ENCODE measurements at places on chromosomes 2 and 18.

GRCh38 chr2:179141206-179141605, 91.3 kb upstream of the CCDC141 start:
- no peak overlapping the region for H3K4me3 ChIP-seq
- H3K36me3 ChIP-seq, result no peaks in the 10 kb centered on the region
- no peaks in the 10 kb centered on the region for H3K4me1 ChIP-seq
- DNase-seq, result no peak
- no peaks in the 10 kb centered on the region for H3K27me3 ChIP-seq

DNA sequence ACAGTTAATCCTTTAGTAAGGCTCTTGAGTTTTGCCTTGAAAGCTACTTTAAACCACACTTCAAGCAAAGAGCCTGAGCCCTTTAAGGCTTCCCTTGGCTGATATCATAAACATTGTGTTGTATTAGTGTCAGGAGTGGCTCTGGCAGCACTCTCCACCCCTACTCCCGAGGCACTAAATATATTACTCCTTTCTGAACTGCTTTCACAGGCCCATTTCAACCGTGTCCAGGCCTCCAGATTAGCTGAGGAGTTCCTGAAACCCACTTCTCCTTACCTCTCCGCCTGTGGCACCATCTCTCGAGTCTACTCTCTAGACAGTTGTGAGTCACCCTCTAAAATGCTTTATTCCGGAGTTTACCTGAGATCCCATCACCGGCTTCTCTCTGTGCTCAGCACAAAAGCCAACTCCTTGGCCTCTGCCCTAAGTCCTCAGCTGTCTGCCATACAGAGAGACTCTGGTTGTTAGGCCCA, 14.4 kb upstream of the STON1 start:
- H3K27me3 ChIP-seq, result no peaks in the 10 kb centered on the region
- no peak overlapping the region for H3K4me3 ChIP-seq
- H3K36me3 ChIP-seq, result peaks cover 53% of the 10 kb centered on the region
- H3K27ac ChIP-seq, result no peak overlapping the region

DNA sequence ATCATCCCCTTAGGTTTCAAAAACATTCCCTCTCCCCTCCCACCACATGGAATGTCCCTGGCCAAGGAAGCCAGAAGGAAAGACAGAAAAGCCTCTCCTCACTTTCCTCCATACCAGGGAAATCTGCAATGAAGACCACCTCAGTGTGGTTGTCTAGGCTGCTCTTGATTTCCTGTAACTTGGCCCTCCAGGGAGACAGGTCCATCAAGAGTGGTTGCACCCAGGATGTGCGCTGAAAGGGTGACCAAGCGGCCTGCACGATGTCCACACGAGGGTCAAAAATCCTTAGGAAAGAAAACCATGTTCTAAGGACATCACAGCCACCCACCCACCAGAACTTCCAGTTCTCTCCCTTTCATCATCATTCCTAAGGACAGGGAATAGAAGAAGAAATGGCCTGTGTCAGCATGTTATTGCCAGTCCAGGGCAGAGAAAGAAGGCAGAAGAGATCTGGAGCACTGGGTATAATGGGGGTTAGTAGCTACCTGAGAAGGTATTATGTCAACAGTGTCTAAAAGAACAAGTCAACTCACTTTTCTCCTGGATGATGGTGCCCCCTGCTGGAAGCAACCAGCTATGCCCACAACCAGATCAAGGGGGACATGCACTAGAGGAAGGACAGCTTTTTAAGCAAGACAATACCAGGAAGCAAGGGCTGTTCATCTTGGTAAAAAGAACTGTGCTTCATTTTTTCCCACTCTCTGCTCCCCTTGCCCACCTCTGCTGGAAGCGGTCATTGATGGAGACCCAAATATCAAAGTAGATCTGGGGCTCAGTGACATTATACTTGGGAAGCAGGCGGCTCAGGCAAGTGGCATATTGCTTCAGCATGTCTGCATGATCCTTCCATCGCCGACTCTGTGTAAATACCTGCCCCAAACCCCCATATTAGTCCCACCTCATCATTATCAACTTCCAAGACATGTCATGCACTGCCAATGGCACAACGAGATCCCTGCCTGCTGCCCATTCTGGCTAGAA, 9.3 kb downstream of the GGCX start:
- peak; percentile 95 for DNase-seq
- no peaks in the 10 kb centered on the region for H3K27me3 ChIP-seq
- H3K27ac ChIP-seq, result no peak overlapping the region
- peaks cover 2% of the 10 kb centered on the region for H3K4me1 ChIP-seq
- no peak overlapping the region for H3K4me3 ChIP-seq

DNA sequence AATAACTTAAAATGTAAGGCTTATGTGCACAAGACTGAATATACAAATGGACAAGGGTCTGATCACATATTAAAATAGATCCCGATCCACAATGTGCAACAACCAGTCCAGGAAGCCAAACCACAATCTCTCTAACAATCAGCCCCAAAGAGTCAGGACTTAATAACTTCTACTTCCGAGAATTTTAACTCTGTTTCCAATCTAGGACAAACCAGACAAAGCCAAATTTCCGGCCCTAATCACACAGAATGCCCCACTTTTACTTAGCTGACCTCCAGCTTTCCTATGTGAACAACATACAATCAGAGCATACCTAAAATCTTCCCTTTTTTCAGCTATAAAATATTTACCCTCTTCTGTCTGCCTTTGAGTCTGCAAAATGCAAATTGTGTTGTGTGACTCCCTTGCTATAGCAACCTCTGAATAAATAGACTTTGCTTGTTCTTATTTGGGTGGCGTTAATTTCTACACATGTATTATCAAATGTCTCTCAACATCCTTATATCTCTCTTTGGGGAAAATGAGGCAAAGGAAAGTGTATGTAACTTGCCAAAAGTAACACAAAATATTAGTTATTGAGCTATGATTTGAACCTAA, 381.9 kb upstream of the MC4R start:
- no peak overlapping the region for H3K4me3 ChIP-seq
- DNase-seq, result no peak
- H3K27me3 ChIP-seq, result no peaks in the 10 kb centered on the region
- H3K27ac ChIP-seq, result no peak overlapping the region
- H3K36me3 ChIP-seq, result no peaks in the 10 kb centered on the region

- H3K27ac ChIP-seq, result no peak overlapping the region
- DNase-seq, result no peak
- H3K4me3 ChIP-seq, result no peak overlapping the region
- H3K36me3 ChIP-seq, result no peaks in the 10 kb centered on the region
These were observed 23.6 kb upstream of the MRPL33 start for GRCh38 chr2:27747827-27748352.

GRCh38 chr18:59096098-59096789, 43.4 kb upstream of the SEC11C start:
- H3K4me1 ChIP-seq, result no peaks in the 10 kb centered on the region
- no peaks in the 10 kb centered on the region for H3K36me3 ChIP-seq
- no peak for DNase-seq

DNA sequence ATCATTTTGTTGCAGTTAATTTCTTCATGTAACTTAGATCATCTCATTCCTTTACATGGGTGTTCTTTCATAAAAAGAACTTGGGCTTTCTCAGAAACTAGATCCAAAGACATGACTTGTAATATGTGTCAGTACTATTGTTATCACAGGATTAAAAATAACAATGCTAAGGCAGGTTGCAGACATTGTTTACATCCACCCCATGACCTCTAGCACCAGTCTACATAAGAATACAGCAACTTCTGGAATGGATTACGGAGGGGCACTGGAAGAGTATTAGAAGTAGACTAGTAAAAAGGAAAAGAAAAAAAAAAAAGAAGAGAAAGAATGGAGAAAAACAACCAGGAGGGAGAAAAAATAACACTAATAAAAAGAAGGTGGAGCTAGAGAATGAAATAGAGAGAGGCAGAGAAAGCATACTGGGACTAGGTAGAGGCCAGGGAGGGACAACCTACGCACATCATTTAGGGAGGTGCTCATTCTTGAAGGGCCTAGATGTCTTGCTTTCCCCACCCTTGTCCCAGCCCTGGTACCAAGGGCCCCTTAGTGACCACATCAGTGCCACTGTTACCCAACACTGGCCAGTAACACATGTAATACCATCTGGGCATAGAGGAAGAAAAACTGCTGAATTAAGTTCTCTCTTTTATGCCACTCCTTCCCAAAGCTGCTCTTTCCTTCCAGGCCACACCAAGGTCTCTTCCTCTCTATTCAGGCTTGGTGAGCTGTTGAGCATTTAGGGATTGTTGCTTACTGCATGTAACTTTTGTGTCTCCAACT, 70.6 kb upstream of the KLF7 start:
- H3K27ac ChIP-seq, result no peak overlapping the region
- no peak overlapping the region for H3K4me3 ChIP-seq
- H3K4me1 ChIP-seq, result peaks cover 35% of the 10 kb centered on the region

GRCh38 chr2:7665880-7666279, 748.7 kb downstream of the RNF144A start:
- no peak overlapping the region for H3K4me3 ChIP-seq
- H3K4me1 ChIP-seq, result peaks cover 5% of the 10 kb centered on the region
- DNase-seq, result no peak
- H3K36me3 ChIP-seq, result no peaks in the 10 kb centered on the region
